SK-MEL-5 (cell line): ENCODE measurements at places on chromosomes 4 and X.
A peak's percentile ranks its signal among the peaks of the same experiment; 100 is the strongest.

GRCh38 chrX:55135171-55135570 is 46.4 kb downstream of the PAGE2 start:
- peak; percentile 58 for DNase-seq

DNA sequence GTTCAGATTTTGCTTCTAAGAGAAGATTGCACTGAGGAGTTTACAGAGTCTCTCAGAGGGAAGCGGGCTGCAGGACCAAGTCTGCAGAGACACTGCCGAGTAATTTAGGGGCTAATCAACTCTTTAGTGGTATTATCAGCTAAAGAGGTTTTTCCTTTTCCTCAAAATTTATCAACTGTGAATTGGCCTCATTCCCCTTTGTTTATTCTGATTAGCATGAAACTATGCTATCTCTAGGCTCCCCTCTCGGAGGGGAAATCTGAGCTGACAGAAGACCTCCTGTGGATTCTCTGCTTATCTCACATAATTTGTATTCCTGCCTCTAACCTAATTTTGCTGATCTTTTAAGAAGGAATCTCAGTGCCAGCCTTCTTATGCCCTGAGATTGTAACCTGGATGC is 201.0 kb downstream of the DCTD start:
- no peak for DNase-seq

DNA sequence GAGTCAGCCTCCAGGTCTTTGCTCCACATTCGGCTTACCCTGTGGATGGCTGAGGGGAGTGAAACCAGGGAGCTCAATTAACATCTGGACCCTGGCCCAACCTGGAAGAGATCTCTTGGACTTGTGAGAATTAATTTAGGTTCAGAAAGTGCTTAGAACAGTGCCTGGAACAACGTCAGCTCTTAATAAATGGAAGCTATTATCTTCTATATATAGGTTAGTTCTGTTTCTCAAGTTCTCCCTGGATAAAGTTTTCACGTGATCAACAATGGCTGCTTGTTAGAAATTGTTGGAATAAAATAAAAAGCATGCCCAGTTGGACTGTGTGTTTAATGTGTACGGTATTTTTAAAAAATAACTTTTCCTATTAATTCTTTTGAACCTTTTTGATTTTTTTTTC is 80.8 kb downstream of the TRIML1 start:
- DNase-seq, result peak; percentile 59

GRCh38 chrX:105315248-105315647 is 94.8 kb upstream of the TEX13A start:
- no peak for DNase-seq

- DNase-seq, result no peak
Observed at GRCh38 chr4:165813606-165814005, 59.4 kb upstream of the TLL1 start.

GRCh38 chrX:129600981-129601424 is 53.8 kb downstream of the APLN start:
- DNase-seq, result peak; percentile 72

DNA sequence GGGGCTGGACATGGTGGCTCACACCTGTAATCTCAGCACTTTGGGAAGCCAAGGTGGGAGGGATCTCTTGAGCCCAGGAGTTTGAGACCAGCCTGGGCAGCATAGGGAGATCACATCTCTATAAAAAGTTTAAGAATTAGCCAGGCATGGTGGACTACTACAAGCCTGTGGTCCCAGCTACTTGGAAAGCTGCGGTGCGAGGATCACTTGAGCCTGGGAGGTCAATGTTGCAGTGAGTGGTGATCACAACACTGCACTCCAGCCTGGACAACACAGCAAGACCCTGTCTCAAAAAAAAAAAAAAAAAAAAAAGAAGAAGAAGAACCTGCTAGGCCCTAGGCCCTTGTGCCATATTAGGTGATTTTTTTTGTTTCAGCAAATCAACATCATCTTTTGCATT is 12.2 kb downstream of the SRD5A3 start:
- no peak for DNase-seq

DNA sequence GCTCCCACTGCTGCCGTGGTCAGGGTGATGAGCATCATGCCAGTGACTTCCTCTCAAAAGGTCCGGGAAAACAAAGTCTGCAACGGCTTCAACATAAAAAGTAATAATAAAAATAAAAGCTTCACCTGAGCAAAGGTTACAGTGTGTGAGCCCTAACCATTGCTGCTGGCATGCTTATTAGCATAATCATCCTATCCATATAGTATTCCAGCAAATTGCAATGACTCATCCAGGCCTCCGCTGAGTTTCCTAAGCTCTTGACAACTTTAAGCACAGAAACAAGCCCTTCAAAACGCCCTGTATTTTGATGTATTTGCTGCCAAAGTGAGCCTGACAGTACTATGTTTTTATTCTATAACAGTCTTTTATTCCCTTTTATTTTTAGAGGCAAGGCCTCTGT is 100.5 kb downstream of the AASDH start:
- no peak for DNase-seq

GRCh38 chr4:31020363-31020762 is 300.2 kb downstream of the PCDH7 start:
- DNase-seq, result no peak

DNA sequence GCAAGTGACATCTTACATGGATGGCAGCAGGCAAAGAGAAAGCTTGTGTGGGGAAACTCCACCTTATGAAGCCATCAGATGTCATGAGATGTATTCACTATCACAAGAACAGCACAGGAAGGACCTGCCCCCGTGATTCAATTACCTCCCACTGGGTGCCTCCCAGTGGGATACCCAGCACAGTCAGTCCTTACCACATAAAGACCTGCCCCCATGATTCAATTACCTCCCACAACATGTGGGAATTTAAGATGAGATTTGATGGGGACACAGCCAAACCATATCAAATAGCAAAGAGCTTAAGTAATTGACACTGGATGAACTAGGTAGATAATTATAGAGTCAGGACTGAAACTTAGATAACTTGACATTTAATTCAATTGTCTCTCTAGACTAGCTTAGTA is 85.6 kb downstream of the SLIT2 start:
- DNase-seq, result peak; percentile 54

DNA sequence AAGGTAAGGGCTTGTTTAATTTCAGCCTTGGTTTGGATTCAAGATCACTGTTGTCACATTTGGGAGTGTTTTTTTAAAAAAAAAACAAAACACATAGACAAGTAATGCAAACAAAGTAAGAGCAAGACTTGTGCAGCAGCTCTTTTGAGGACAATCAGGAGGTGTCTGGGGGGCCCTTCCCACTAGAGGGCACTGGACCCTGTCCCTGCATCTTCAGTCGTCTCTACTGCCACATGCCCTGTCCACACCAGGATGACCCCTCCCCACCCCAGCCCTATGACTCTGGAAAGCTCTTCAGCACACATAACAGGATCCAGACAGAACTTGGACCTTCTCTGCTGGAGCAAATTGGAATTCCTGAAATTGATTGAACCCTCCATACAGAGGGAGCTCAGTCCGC is 71.0 kb downstream of the USP46 start:
- DNase-seq, result peak; percentile 37

DNA sequence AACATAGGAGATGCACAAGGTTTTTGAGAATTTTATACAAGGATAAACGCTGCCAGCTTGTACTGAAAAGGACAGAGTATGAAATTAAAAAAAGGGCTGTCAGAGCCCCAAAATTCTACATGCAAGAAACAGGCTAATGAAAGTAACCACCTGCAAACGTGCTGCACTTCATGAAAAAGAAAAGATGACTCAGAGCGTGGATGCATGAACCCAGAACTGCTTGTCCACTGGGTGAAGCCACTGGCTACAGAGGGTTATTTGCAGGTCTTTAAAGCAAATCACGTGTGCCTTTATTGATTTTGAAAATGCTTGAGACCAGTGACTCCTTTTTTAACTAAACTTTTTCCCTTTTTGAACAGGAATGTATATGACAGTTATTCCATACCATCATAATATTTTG is 25.3 kb upstream of the FRMD7 start:
- no peak for DNase-seq

DNA sequence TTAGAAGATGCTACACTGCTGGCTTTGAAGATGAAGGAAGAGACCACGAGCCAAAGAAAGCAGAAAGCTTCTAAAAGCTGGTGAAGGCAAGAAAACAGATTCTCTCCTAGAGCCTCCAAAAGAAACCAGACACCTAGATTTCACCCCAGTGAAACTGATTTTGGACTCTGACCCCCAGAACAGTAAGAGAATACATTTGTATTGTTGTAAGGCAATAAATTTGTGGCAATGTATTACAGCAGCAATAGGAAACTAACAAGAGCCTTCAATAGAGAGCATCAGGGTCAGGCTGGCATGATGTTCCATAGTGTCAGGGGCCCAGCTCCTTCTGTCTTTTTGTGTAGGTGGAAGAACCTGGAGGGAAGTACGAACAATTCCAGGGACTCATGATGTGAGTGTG is 6.0 kb upstream of the TEC start:
- no peak for DNase-seq

- no peak for DNase-seq
Observed at GRCh38 chr4:121272526-121272925, 108.3 kb downstream of the QRFPR start.

GRCh38 chr4:140367738-140368137 is 5.7 kb upstream of the SCOC start:
- DNase-seq, result no peak

GRCh38 chrX:11244636-11245035 is 48.6 kb upstream of the AMELX start:
- DNase-seq, result no peak

- DNase-seq, result no peak
Observed at GRCh38 chr4:186851291-186852072, 127.8 kb upstream of the FAT1 start.

- DNase-seq, result no peak
Observed at GRCh38 chr4:73815145-73815544, 21.3 kb upstream of the CXCL6 start.

- no peak for DNase-seq
Observed at GRCh38 chr4:127623797-127624083, 9.0 kb upstream of the INTU start.

GRCh38 chr4:100540131-100540530 is 22.3 kb upstream of the EMCN start:
- no peak for DNase-seq

DNA sequence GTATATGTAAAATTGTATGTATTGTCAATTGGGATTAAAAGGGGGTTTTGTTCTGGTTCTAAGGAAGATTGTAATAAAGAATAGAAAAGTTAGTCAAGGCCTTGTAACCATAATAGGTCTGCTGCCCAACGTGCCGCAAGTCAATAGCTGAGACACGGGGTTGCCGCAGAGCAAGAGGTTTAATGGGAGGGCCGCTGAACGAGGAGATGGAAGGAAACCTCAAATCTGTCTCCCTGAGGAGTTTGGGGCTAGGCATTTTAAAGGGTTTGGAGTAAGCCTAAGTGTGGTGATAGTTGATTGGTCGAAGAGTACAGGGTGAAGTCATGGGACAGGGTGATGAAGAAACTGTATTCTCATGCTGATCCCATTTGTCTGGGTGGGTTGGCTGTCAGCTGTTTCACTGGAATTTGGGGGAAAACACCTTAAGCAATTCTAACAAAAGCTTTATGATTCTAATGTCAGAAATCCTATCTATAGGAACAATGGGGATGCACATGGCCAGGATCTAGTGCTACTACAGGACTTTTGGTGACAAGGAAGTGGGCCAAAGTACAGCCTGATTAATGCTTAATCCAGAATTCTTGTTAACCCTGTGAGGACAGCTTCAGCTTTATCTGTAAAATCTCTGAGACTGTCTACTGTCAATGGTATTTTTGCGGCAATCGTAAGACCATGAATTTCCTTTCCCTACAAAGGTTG is 86.9 kb downstream of the RELL1 start:
- DNase-seq, result no peak

- no peak for DNase-seq
Observed at GRCh38 chrX:21989384-21989783, 42.7 kb upstream of the PHEX start.

- DNase-seq, result no peak
Observed at GRCh38 chr4:120055162-120055561, 11.5 kb downstream of the MAD2L1 start.

GRCh38 chr4:10461850-10462400 is 4.7 kb upstream of the ZNF518B start:
- DNase-seq, result no peak

GRCh38 chr4:85986266-85986665 is 373.6 kb downstream of the MAPK10 start:
- no peak for DNase-seq

GRCh38 chr4:169209388-169209883 is 61.3 kb downstream of the SH3RF1 start:
- no peak for DNase-seq

DNA sequence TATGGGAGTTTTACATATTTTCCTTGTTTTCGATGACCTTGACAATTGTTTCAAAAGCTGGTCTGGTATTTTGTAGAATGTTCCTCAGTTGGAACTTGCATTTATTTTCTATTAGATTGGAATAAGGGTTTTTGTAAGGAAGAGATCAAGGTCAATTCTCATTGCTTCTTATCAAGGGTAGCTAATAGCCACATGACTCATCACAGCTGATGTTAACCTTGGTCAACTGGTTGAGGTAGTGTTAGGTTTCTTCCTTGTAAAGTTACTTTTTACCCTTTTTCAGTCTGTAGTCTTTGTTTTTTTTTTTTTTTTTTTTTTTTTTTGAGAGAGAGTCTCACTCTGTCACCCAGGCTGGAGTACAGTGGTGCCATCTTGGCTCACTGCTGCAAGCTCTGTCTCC is 257.2 kb downstream of the SNCA start:
- DNase-seq, result no peak

DNA sequence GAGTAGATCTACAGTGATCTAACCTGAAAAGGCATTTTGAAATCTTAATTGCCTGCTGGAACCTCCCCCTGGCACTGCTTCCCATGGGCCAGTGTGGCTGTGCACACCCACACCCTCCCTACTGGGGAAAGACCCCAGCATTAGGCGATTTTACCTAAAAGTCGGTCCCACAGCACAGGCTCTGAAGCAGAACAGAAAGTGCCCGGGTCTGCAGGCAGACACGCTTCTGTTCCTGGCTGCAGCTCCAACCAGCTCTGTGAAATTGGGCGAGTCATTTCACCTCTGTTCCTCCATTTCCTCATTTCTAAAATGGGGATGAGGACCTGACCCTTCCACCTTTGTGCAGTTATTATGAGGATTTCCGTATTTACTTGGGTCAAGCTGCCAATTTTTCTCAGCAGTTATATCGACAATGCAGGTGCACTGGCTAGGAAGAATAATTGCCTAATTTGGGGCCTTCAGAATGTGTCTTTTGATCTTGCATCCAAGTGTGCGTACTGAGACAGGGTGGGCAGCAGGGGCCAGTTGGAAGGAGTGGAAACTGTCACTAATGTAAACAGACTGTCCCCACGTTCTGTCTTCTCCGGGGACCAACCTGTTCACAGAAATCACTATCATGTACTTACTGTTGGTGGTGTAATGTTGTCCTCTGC is 7.1 kb downstream of the KLF3 start:
- DNase-seq, result no peak

DNA sequence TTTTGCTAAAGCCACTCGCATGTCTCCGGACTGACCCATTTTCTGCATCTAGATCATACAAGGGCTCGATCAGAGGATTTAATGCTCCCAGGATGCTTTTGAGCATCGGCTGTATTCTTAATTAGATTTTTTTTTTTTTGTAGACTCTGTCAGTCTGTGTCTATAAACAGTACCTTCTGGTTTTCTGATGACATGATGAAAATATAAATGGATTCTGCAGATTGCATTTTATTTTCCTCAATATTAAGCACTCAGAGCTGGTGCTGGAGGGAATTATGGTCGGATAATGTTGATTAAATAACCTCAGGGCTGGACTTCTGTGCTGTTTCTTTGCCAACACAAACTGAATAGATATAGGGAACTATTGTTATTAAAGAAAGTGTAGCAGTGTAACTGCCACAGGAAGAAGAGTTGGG is 57.1 kb upstream of the LIMCH1 start:
- no peak for DNase-seq

- no peak for DNase-seq
Observed at GRCh38 chr4:83358410-83358809, 23.8 kb upstream of the HPSE start.

GRCh38 chr4:88333741-88334405 is 44.8 kb upstream of the HERC6 start:
- no peak for DNase-seq
